ENCODE measurements at places on chromosomes 4 and X.

- no peak for DNase-seq
These were observed 8.6 kb downstream of the LANCL3 start for GRCh38 chrX:37580080-37580479.

DNA sequence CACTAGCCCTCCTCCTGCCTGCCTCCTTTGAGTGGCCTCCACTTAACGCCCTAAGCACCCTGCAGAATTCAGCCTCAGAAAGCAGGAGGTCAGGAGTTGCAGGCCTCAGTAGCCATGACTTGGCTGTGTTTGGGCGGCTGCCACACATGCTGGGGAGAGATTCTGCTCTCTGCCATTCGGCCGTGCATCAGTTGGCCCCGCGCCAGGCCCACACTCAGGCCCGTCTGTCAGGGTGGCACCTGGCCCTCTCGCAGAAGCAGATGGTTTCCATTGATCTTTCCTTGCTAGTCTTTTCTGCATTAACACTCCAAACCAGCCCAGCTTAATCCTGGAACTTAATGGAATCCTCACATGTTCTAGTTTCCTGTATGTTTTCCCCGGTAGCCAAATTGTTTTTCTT is 30.7 kb upstream of the ATP6AP2 start:
- no peak for DNase-seq

GRCh38 chr4:188147176-188147575 is 7.9 kb downstream of the TRIML1 start:
- no peak for DNase-seq

- DNase-seq, result no peak
These were observed 49.5 kb downstream of the CPZ start for GRCh38 chr4:8641931-8642650.

- no peak for DNase-seq
These were observed 145.8 kb downstream of the KLHL4 start for GRCh38 chrX:87663421-87663820.

DNA sequence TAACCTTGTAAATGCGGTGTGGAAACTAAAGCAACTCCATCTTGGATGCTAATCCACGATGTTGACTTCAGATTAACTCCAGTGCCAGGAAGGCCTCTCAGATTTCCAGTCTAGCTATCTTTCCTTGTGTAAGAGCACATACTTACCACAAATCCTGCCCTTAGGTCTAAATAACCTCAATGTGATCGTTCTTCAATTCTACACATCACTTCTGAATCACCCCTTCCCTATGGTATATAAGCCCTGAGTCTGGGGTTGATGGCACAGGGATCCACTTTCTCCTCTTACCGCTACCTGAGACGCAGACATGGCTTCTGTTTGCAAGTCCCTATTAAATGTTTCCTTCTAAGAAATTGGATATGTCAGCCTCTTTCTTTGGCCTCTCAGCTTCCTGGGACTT is 17.5 kb upstream of the ZNF41 start:
- DNase-seq, result no peak

DNA sequence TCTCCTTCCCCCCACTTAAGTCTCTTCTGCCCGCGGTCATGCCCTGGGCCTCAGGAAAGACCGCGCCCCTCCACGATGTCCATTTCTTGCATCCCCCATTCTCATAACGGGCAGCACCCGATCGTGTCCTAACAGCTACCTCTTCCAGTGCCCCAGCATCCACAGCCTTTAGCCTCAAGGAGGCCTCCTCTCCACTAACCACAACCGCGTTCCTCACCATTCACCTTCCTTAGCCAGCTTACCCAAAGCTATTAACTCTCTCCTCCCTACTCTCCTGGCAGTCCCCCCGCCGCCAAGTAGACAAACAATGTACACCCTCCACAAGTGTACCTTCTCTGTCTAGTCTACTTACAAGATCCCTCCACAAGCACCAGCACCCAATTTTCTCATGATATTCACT is 58.6 kb upstream of the PAGE5 start:
- no peak for DNase-seq

DNA sequence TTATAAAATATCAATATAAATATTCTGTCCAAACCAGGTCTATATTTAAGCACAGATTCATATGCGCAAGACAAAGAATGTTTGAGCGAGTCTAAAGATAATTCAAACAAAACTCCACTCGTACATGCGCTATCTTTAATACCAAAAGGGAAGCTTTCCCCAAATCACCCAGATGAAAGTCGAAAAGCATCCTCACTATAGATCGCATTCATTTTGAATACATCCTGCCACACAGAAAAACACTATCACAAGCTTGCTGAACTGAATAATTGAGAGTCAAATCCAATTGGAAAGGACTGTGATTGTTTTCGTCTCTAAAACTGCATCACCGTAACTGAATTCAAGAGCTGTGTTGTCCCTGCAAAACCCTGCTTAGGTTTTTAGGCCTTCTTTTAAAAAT is 685 bp downstream of the TASL start:
- no peak for DNase-seq

DNA sequence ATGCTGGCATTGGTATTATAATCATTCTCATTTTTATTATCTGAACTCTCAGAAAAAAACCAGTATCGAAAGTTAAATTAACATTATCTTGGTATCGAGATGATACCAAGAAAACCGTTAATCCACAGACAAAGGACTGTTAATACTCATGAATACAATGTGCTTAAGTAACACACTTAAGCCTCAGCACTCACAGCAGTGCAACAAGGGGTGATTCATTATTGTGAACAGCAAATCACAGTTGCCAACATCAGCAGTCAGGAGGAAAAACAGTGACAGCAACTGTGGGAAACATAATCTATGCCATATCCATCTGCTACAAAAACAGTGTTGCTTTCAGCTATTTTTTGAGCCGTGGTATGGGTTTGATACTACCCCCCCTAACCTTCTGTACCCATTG is 210.9 kb upstream of the ATOH1 start:
- DNase-seq, result peak; percentile 20

DNA sequence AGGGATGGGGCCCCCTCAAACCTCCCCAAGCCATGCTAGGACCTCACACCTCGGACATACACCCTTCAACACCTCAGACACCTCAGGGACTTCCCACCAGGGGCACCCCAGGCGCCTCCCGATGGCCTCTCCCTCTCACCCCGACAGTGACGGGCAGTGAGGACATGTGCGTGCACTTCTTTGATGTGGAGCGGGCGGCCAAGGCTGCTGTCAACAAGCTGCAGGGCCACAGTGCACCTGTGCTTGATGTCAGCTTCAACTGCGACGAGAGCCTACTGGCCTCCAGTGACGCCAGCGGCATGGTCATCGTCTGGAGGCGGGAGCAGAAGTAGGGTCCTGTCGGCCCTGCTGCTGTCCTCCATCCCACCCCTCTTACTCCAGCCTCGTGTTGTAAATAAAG is 7.4 kb downstream of the WDR13 start:
- no peak for DNase-seq

DNA sequence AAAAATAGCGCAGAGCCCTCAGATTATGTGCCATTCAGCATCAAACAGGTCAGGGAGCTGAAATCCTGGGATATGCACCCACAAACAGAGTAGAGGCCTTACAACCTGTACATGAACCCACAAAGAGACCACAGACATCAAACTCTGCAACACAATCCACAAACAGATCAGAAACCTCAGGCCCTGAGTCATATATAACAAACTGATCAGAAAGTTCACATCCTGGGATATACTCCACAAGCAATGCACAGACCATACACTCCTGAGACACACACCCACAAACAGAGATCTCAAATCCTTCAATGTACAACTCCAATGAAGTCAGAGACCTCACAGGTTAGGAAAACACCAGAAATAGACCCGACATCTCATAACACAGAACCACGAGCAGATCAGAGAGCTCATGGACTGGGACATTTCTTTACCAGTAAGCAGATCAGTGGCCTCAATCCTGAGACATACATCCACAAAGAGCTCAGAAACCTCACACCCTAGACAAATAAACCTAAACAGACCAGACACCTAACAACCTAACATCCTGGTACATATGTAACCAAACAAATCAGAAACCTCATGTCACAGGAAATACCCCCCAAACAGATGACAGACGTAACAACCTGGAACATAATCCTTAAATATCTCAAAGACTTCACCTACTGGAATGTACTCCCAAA is 24.2 kb downstream of the SUV39H1 start:
- no peak for DNase-seq

DNA sequence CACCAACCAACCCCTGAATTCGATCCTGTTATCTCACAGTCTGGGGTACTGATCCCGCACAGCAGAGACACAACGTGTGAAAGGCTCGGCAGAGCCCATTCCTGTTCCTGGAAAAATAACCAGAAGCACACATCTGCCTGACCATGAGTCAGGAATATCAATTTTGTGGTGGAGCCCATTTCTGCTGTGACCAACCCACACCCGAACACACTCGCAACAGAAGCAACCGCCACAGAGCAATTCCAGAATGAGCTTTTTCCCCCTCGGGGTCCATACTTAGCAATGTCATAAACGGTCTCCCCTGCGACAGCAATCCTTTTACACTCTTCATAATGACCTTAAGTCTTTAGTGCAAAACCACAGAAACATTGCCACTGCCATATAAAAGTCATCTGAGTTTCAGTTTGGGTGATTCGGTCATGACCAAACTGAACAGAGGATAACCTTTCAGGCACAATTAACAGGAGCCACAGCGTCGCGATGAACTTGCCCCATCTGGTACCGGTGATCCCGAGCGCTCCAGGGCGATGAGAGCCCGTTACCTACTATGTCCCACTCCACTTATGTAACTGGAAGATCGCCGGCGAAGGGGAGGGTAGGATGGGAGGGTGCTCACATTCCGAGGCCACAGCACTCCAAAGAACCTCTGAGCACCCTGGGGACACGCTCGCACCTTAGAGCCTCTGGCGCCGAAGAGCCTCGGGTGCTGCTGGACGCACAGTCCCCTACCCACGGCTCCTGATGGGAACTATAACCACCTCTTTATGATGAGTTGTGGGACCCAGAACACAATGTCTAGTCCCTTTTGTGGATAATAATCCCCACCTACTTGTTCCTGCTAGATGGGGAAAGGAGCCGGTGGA is 1.1 kb downstream of the MECP2 start:
- no peak for DNase-seq

GRCh38 chr4:80201252-80202151 is 4.2 kb downstream of the PRDM8 start:
- no peak for DNase-seq

- DNase-seq, result no peak
These were observed 284.4 kb upstream of the LDB2 start for GRCh38 chr4:17182888-17183287.

GRCh38 chrX:152735860-152736511 is 2.4 kb downstream of the MAGEA12 start:
- no peak for DNase-seq

- DNase-seq, result no peak
These were observed 148.7 kb upstream of the PTCHD1 start for GRCh38 chrX:23185951-23186350.

GRCh38 chrX:155441097-155441496 is 17.3 kb downstream of the F8A3 start:
- no peak for DNase-seq

DNA sequence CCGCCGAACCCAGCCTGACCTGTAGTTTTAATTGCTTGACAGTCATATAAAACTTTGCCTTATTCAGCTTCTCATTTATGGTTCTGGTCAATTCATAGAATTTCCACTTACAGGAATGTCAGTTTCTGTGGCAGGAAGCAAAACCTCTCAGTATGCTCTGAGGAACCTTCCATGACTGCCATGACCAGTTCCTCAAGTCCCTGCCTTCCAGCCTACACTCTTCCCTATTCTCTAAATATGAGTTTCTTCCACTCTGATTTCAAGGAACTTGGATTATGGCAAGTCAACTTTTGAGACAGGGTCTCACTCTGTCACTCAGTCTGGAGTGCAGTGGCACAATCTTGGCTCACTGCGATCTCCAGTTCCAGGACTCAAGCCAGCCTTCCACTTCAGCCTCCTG is 26.0 kb upstream of the NSUN7 start:
- DNase-seq, result no peak

DNA sequence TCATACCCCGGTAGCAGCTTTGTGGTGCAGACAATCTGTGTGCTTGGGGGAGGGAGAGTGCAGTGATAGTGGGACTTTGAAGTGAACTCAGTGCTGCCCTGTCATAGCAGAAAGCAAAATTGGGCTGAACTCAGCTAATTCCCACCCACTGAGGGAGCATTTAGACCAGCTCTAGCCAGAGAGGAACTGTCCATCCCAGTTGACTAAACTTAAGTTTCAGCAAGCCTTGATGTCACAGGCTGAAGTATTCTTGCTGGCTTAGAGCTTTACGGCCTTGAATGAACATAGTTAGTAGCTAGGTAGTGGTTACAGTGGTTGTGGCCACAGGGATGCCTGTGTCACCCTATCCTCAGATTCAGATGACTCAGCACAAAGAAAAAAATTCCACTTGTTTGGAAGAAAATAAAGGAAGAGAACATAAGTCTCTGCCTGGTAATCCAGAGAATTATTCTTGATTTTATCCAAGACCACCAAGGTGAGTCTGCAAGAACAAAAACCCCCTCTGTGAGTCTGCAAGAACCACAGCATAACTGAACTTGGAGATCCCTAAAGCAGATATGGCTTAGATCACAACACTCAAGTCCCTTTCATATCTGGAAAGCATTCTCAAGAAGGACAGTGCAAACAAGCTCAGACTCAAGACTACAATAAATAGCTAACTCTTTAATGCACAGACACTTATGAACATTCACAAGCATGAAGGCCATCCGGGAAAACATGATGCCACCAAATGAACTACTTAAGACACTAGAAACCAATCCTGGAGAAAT is 39.4 kb downstream of the ADH7 start:
- no peak for DNase-seq

GRCh38 chr4:7311205-7311604 is 118.9 kb downstream of the SORCS2 start:
- no peak for DNase-seq

DNA sequence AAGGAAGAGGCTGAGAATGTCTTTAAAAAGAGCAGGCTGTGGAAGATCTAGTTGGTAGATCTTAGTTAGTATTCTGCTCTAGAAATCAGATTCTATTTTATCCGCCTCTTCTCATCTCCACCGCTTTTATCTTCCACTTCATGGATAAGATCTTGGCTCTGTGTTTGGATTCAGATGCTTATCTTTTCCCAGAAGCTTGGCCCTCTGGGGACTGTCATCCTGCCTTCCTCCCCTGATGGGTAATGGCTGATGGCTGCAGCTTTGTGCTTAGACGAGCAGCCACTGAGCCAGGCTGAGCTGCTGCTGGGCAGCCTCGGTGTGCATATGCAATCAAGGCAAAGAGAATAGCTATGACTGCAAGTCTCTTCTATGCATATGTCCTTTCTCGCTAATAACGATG is 23.5 kb downstream of the TRIML1 start:
- no peak for DNase-seq

DNA sequence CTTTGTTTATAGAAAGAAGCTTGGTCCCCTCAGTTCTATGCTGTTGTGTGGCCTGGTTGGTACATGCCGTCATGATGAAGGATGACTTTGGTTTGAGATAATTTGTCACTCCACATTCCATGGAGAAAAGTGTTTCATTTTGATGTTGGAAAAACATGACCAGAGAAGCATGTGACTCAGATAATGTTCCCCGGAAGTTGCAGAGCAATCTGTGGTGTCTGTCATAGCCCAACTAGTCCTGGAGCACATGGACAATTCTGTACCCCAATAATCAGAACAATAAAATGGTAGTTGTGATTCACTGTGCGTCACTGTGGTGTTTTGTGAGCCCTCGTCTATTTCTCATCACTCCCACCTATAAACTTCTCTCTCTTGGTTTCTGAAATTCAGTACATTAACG is 85.1 kb downstream of the PDK3 start:
- no peak for DNase-seq

All from hippocampal formation (tissue), 2 donors.